Activated T-helper 9 cell treated with anti-CD3 and anti-CD28 coated beads, Interleukin-2, amount 50 U/mL, for 16 hours (primary cell): ENCODE measurements at places on chromosomes 3 and 15.

DNA sequence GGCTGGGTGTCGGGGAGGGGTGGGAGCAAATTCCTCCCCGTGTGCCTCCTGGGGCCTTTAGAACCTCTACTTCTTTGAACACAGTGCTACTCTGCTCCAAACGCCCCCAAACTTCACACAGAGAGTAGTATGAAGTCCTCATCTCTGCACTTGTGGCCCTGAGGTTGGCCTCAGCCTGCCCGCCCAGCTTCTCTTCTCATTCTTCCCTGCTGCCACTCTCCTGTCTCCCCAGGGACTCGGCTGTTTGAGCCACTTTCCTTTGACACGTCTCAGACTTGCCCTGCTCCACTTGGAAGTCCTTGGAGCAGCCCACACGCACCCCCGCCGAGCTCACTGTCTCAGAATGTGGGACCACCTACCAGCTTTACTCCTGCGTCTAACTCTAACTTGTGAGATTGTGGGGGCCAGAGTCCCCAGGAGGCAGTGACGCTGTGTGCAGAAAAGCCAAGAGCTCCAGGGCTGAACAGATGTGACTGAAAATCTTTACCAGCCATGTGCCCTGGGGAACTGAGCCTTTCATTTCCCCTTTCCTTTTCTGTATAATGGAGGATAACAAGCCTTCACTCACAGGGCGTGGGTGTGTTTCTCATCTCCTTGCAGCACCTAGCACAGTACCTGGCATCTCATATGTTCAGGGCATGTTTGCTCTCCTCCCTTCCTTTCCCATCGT is 233.6 kb upstream of the CTDSPL start:
- DNase-seq, result no peak

DNA sequence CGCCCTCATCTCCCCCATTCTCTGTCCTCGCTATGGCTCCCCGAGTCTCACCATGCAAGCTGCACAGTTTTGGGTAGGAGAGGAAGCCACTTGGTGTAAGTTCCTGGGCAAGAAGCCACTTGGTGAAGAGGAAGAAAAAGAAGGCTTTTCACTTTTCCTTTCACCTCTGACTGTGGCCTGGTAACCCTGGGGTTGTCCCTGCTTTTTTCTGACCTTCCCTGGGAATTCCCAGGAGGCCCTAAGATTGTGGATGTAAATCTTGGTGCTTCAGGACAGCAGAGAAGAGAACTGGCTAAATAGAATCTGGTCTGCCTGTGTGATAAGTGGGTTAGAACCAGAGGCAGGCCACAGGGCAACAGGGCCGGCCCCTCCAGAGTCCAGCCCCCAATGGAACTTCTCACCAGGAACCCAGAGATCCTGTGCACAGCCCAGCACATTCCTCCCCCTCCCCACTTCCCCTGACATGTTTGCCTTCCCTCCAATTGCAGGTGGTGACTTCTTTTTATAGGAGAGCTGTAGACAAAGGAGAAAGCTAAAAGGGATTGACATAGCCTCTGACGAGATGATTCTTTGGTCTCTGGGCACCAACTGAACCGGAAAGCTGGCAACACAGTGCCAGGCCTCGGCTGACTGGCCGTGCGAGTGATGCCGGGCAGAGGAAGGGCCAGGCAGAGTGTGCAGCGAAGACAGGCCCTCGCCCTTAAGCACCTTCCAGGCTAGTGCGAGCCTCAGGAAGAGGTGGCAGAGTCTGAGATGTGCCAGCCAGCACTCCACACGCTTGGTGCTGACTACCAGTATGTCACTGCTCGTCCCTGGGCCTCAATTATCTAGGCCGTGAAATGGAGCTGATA is 19.4 kb upstream of the SKOR1 start:
- DNase-seq, result no peak

DNA sequence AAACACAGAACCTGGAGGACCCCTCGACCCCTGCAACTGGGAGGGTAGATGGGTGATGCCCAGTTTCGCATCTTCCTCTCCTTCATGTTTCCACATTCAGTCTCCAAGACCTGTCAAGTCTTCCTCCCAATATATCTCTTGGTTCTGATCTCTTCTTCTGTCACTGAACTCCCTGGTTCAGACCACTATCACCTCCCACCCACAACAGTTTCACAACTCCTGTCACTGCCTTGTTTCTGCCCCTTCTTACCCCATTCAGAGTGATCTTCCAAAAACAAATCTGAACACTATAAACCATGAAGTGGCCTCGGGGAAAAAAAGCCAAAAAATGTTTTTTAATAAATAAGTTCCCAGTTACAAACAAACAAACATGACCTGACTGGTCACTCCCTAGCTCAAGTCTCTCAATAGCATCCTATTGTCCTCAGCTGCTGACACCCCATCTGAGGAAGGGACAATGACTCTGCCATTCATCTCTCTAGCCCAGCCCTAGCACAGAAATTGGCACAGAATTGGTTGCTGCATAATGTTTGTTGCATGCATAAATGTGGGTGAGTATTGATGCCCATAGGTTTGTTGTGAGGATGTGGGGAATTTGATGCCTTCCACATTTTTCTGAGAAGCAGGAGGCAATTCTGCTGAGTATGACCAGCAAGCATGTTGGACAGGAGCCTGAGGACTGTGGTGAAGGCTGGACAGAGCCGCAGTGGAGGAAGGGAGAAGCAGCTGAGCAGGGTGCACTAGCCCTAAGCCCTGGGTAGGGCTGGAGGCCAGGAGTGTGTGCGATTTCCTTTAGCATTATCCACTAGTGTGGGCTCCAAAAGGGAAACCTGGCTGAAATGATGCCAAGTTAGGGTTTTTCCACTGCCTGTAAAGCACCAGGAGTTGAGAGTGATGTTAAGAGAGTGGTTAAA is 12.2 kb upstream of the XYLB start:
- DNase-seq, result no peak

GRCh38 chr15:22949074-22949547 is 31.1 kb downstream of the CYFIP1 start:
- no peak for DNase-seq

- no peak for DNase-seq
Measured at GRCh38 chr15:78675206-78675605, 34.2 kb upstream of the CHRNB4 start.

- DNase-seq, result no peak
Measured at GRCh38 chr15:28024889-28025250, 74.2 kb downstream of the OCA2 start.

DNA sequence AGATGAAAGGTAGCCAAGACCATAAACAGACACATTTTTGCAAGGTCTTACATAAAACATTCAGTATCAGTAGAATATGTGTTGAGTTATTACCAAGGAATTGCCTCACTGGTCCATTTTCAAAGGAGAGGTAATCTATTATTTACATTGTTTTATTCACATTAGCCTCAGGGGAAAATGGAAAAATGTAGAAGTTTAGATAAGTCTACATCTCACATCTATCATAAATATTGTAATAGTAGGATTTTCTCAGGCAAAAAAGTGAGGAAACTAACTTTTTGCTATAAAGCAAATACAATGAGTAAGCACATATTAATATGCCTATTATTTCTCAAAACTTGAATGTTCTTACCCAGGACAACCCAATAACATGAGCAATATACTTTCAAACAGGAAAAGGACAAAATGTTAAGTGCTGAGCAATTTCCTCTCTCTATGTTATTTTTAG is 184.6 kb upstream of the AGTR1 start:
- DNase-seq, result no peak

GRCh38 chr15:92715758-92716157 is 60.2 kb upstream of the FAM174B start:
- no peak for DNase-seq

GRCh38 chr15:77904901-77905300 is 172.6 kb downstream of the TBC1D2B start:
- DNase-seq, result no peak

- no peak for DNase-seq
Measured at GRCh38 chr3:170889630-170890029, 18.8 kb downstream of the EIF5A2 start.

GRCh38 chr3:54028372-54028771 is 94.0 kb upstream of the CACNA2D3 start:
- no peak for DNase-seq

GRCh38 chr15:60416484-60416883 is 18.7 kb upstream of the ANXA2 start:
- DNase-seq, result no peak

DNA sequence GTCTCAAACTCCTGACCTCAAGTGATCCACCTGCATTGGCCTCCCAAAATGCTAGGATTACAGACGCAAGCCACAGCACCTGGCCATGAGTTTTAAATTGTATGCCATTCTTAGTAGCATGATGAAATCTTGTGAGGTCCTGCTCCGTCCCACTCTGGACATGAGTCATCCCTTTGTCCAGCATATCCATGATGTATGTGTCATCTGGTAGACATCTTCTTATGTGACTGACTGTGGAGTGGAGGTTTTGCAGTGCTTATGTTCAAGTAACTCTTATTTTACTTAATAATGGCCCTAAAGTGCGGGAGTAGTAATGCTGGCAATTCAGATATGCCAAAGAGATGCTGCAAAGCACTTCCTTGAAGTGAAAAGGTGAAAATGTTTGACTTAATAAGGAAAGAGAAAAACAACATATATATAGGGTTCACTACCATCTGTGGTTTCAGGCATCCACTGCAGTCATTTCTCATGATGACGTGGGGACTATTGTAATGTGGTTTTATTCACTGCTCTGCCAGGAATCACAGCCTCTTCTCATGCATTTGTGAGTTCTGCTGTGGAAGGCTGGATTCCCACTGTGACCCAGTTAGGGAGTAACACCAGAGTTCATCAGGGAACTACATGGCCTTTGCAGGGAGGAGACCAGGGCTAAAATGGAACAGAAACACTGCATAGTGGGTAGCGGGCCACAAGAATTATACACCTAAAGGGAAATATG is 204.6 kb upstream of the STRIT1 start:
- DNase-seq, result no peak

- DNase-seq, result peak; percentile 50
Measured at GRCh38 chr15:41940441-41940857, 31.9 kb downstream of the EHD4 start.

GRCh38 chr3:100993309-100993708 is at the start of gene ABI3BP:
Gene ABI3BP (minus strand): TSS chr3:100993421. CDS start chr3:100993384, 37 bp downstream.
- DNase-seq, result no peak

DNA sequence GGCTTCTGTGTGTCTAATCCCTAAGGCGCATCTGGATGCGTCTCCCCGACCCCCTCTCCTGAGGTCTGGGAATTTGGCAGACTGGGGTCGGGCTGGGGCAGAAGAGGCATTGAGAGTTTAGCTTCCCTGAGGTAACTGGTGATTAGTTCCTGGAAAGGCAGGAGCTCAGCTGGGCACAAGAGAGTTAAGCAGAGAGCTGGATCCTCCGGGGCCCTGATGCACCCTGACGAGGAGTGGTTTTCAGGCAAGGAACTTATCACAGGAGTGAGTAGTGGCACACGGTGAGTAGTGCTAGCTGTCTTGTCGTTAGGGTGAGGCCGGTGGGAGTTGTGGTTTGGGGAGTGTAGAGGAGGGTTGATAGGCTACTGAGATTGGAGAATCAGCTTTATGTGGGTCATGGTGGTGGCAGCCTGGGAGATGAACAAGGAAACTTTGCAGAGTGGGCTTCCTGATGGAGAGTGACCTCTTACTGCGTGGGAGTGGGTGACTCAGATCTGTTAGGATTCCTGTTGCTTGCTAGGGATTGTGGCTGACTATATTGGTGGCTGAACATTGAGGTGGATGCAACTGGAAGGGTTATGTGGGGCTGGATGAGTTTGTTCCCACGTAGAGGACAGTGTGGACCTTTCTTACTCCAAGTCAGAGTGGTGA is 897 bp downstream of the RAD54L2 start:
- DNase-seq, result peak; percentile 21

- DNase-seq, result no peak
Measured at GRCh38 chr15:91965501-91966193, 112.1 kb downstream of the SLCO3A1 start.

DNA sequence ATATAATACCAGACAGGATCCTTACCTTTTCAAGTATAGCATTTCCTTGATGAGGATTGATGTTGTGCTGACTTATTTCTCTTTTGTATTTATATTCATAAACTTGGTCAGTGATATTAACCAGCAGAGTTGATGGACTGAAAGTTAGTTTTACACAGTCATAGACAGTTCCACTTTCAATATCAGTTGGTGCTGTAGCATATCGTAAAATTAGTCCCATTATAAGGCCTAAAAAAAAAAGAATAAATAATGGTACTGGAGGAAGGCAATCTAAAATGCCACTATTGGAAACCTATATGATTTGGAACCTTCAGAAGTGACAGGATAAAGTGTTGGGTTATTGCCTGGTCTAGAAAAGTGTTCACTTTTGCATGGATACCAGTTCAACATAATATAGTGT is 16.3 kb downstream of the SLC9A9 start:
- no peak for DNase-seq

GRCh38 chr3:187639927-187640568 is 30.1 kb downstream of the SST start:
- DNase-seq, result no peak

GRCh38 chr3:57061556-57061955 is 1.1 kb downstream of the SPATA12 start:
- DNase-seq, result no peak

GRCh38 chr15:50873935-50874361 is 34.5 kb upstream of the AP4E1 start:
- no peak for DNase-seq

- DNase-seq, result no peak
Measured at GRCh38 chr15:78673476-78673875, 32.5 kb upstream of the CHRNB4 start.

DNA sequence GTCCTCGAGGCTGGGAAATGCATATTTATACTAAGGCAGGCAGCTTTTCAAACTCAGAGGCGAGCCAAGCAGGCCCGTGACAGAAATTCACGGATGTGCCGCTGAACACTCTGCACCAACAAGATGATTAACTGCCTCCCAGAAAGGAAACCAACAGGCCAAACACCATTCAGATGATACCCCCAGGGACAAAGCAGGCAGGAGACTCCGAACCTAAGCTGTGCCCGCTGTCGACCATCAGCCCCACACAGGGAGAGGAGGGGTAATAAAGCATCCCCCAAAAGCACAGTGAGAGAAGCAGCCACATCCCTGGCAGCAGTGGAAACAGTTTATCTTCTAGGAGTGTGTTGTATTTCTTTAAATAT is 31.8 kb downstream of the ADAMTS17 start:
- no peak for DNase-seq

- DNase-seq, result no peak
Measured at GRCh38 chr3:127525373-127525772, 65.2 kb downstream of the TPRA1 start.

GRCh38 chr3:20809356-20809755 is 623.4 kb upstream of the SGO1 start:
- DNase-seq, result no peak

- no peak for DNase-seq
Measured at GRCh38 chr15:67564968-67565345, 22.5 kb downstream of the MAP2K5 start.
